GM20000 (cell line): ENCODE measurements at places on chromosomes 5 and 9.

- DNase-seq = no peak
Observed at GRCh38 chr9:6901180-6901579, 143.4 kb downstream of the KDM4C start.

DNA sequence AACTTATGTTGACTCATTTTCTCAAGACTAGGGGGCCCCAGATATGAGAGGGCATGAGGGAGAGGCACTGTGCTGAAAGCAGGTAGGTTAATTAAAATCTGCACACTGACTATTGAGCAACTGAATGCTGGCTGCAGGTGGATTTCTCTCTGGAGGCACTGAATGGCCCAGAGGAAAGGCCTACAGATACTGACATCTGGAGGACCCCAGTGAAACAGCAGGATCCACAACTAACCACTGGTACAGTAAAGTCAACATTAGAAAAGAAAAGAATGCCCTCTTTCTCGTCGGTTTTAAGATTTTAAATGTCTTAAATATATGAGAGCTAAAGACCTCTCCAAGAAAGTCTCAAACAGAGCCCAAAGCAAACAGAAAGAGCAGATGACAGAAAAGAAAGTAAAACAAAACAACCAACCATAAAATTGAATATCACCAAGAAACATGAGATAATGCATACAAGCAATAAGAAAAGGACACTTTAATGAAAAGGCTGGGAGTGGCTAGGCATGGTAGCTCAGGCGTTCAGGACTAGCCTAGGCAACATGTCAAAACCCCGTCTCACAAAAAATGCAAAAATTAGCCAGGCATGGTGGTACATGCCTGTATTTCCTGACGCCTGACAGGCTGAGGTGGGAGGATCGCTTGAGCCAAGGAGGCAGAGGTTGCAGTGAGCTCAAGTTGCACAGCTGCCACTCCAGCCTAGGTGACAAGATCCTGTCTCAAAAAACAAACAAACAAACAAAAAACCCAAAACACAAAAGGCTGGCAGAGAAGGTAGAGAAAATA lies 43.3 kb downstream of the PUM3 start:
- no peak for DNase-seq

GRCh38 chr5:169988947-169989346 lies 8.7 kb upstream of the INSYN2B start:
- no peak for DNase-seq

GRCh38 chr9:121286973-121287741 lies 19.2 kb downstream of the GSN start:
- no peak for DNase-seq

DNA sequence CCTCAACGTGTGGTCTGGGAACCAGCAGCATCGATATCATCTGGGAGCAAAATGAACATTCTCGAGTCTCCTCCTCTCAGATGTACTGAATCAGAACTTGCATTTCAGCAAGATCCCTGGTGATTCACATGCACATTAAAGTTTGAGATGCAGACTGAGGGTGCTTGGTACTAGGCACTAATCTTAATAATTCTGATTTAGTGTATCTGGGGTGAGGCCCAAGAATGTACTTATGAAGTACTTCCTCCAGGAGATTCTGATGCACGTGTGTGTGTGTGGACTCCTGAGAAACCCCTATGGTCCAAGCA lies 56.2 kb upstream of the EQTN start:
- DNase-seq = no peak

DNA sequence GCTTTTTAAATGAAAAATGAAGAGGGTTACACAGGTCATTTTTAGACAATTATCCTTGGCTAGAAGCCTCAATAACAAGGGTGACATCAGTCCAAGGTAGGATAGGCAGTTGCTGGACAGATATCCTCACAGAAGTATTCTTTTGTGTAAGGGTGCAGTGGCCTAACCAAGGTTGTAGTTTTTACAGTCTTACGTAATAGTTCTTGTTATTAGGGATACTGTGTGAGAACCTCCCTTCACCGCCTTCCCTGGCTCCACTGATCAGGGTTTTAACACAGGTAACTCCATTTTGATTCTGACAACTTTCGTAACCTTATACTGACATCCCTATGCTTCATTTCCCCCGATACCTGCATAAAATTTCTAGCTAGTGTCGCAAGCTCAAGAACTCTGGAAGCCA lies 8.7 kb upstream of the CAPSL start:
- no peak for DNase-seq

DNA sequence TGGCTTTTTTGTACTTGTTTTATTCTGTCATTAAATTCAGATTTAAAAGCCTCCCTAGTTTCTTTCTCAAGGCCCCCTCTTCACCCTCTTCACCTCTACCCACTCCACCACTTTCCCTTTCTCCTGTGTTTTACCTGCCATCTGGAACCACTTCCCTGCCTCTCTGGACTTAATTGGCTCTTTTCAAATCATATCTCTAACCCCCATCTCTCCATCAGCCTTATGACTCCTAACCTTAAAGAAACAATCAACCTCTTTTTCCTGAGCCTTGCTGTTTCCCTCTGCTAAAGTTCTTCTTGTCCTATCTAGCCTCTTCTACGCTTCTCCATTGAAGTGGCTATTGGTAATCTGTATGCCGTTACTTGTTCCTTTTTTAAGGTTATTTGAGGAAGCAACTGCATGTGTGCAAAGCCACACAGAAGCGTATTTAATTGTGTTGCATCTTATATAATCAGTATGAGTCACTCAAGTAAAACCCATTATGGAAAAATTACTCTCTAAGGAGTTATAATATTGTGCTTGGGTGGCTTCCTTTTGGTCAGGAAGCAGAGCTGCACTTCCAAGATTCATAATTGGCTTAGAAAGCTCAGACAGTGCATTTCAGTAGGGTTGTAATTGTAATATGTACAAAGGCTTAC lies 653.6 kb upstream of the ITGA1 start:
- DNase-seq = no peak

DNA sequence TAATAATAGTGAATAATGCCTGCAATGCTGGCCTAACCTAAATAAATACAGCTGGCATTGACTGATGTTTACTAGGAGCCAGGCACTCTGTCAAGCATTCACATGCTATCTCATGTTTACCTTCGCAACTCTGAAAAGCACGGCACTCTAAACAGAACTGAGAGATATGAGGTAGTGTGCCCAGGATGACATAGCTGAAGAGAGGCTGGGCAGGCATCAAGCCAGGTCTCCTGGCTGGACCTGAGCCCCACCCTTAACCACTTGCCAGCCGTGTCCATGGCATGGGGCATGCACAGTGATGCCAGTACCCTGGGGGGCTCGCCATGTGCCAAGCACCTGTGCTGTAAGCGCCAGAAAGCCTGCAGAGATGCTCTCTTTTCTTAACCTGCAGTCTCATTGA lies 119.4 kb upstream of the MVB12B start:
- no peak for DNase-seq

GRCh38 chr5:145008876-145009530 lies 826.1 kb downstream of the PRELID2 start:
- DNase-seq = no peak

DNA sequence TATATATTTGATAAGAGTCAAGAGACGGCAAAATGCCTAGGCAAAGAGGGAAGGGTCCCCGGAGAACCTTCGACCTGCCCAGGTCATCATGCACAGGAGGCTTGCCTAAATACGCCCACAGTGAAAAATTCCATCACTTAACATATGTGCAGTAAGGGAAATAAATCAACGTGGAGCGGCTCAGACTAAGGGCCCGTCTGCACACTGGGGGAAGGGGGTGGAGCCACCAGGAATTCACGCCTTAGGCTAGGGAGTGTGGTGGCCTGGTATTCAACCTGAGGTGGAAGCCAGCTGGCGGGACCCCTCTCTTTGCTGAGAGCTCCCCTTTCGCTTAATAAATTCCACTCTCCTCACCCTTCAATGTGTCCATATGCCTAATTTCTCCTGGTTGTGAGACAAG lies 8.3 kb downstream of the PTBP3 start:
- DNase-seq = no peak

DNA sequence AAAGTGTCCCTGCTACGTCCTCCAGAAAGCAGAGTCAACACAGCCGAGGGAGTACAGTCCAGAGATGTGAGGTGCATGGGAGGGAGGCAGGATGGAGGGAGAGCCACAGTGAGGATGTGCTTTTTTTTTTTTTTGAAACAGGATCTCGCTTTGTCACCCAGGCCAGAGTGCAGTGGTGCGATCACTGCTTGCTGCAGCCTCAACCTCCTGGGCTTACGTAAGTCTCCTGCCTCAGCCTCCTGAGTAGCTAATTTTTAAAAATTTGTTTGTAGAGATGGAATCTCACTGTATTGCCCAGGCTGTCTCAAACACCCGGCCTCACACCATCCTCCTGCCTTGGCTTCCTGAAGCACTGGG lies 33.2 kb upstream of the ALDH1B1 start:
- DNase-seq = no peak

DNA sequence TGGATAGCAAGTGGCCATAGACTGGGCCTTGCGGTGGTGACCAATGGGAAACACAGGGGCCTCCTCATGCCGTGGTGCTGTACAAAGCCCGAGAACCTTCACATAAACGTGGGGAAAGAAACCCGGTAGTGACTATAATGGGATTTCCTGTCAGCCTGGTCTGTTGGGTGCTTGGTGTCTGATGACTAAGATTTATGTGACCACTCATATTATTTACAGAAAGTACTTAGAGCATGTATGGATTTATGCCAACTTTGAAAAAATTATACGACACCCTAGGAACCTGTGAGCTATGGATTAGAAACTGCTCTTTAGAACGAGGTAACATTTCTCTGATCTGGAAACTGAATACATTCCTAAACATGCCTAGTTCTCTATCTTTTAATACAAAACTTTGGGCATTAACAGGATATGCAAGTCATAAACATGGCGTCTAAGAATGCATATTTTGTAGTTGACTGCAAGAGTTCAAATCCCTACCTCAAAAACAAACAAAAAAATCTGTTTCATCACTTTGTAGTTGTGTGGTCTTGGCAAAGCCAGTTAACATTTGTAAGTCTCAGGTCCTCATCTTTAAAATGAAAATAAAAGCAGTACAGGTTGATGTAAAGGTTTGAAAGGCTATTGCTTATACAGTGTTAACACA lies 85.4 kb downstream of the TMEM167A start:
- DNase-seq = no peak

DNA sequence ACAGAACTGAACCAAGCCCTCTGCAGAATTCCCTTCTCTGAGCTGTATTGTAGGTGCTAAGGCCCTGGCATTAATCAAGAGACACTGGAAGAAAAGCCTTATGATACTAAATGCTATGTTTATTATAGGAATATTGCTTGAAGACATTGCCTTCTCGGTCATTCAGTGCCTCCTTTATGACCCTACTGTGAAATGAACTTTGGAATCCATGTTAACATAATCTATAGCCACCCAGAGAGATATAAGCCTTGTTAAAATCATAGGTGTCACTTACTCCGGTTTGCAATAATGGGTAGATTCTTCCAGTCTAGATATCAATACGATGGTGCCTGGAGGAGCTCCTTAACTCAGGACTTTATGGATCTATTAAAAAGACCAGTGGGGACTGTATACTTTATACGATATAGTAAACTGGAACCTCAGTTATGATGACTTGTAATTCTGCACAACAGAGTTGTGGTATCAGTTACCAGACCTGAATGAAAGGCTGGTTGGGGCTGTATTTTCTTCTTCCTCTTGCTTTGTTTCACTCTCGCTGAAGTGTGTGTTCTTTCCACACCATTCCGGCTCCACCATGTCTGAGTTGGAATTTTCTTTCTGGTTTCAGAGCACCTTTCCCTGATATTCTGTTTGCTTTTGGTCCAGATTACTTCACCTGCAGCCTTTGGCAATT lies 154.5 kb downstream of the DROSHA start:
- no peak for DNase-seq

DNA sequence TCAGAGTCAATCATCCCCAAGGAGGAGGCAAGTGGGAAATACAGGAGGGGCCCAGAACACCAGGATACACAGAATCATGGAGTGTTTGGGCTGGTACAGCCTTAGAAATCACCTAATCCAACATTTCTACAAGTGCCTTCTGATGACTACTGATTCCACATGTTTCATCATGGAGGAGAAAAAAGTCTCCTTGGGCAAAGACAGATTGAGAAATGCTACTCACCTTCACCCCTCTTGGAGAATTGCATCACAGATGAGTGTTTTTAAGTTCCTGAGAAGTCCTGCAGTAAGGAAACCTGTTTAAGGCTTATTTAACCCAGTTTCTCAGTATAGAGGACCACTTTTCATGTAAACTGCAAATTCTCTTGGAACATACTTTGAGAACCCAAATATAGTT lies 2.2 kb upstream of the SLIT3 start:
- DNase-seq = no peak

DNA sequence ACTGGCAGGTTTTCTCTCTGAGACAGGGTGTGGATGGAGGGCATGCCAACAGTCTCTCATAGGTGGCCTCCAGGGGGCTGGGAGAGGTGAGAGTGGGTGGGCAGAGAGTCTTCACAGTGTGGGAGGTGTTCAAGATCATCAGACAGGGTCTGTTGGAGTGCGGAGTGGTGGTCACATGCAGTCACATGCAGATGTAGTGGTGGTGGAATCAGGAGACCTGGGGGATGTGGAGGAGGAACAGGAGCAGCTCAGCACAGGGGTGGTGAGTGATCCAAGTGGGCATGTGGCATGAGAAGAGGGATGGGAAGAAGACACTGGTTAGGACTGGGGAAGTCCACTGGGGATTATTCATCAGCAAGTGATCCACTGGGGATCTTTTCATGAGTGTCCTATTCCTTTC lies 5.8 kb downstream of the GM2A start:
- no peak for DNase-seq

DNA sequence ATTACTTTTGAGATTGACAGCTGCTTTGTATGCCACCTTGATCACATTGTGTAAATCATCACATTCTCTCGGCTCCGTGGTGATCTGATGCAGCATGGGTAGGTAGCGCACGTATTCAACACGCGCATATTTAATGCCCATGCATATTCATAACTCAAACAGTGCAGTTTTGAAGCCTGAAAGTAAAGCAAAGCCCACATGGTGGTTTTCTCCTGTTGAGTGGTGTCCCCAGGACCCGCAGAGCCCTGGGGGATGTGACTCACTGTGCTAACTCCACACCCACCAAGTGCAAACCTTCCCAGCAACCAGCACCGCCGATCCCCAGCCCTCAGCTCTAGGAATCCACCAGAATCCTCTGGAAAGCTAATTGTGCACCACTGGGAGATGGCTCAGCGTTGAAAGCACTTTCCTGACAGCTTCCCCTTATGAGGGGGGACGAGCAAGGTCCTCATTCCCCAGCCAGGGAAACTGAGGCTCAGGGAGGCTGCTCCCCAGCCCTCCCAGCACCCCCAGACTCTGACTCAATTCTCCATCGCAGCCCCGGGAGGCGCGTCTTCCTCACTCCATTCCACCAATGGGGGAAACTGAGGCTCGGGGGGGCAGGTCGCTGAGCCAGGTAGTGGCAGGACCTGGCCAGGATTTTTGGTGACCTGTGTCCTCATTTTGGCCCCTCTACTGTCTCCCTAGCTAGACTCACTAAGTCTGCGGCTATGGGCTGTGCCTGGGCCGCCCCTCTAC lies 46.4 kb downstream of the SARDH start:
- no peak for DNase-seq
